ENCODE measurements at places on chromosomes 6 and 20. TPM values are rescaled to one million over a fixed set of nuclear protein-coding genes. Genes with fewer than 3 reads are reported as not detected.

- DNase-seq = no peak
These were observed 380.9 kb downstream of the GJA1 start for GRCh38 chr6:121816361-121816760.

- DNase-seq = peak; percentile 50
These were observed 28.3 kb upstream of the FAM83C start for GRCh38 chr20:35320396-35321126.

DNA sequence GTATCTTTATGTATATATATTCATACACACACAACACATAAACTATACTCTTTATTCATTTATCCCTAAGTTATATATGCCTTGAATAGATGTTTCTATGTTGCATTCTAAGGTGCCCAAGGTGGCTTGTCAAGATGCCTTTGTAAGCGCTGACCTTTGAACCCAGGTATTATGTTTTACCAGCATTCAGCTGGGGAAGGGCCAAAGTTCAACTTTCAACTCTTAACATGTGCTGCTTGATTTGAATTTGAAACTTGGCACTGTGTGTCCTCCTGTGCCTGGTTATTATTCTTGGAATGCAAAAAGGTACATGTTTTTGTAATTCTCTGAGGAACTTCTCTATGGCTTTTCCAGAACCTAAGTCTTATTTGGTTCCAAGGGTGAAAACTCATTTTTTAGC, 146.5 kb downstream of the EDN1 start:
- DNase-seq = peak; percentile 13

DNA sequence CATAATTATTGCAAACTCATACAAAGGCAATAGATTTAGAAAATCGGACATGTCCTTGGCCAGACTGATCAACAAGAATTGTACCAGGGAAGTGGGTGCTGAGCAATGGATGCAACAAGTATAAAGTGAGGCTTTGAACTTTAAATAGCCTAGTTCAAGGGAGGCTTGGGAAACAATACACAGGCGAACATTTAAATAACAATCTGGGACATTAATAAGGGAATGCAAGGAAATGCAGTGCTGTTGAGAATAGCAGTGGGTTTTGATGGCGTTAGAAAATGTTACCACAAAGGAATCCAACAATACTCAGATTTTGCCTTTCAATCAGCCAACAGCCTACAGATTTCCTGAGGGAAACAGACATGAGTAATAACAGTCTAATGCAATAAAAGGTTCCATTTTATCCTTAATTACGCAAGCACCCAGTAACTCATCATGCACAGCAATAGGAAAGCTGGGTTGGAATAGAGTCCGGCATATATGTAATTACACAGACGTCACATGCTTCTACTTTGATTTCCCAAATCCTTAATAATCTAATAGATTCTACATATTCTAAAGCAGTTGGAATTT, 134.6 kb downstream of the PHACTR1 start:
- DNase-seq = no peak

ZNF165 gene
- 0.45 TPM for total RNA-seq

WFDC10B gene
- total RNA-seq = not detected

DCDC2 gene
- not detected for total RNA-seq

VNN1 gene
- 0.33 TPM for total RNA-seq

SLC32A1 gene
- not detected for total RNA-seq

Data from fibroblast of the aortic adventitia (primary cell).